ENCODE measurements at places on chromosomes 16 and 17.

DNA sequence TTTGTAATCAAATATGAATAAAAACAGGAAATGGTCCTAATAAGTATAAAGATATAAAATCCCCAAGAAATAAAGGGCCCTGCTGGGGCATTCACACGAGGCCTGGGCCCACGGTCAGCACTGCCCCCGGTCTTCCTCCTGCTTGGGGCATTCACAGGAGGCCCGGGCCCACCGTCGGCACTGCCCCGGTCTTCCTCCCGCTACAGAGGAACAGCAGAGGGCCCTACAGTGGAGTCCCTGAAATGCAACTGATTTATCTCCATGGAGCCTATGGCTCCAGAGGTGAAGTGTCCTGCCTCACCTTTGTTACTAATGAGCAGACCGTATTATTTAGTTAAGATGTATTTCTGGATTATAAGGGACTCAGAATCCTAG is 46.5 kb downstream of the MAP1LC3B start:
- no peaks in the 10 kb centered on the region for H3K27me3 ChIP-seq
- no peak overlapping the region for H3K4me3 ChIP-seq
- H3K36me3 ChIP-seq, result no peaks in the 10 kb centered on the region
- H3K4me1 ChIP-seq, result no peaks in the 10 kb centered on the region

DNA sequence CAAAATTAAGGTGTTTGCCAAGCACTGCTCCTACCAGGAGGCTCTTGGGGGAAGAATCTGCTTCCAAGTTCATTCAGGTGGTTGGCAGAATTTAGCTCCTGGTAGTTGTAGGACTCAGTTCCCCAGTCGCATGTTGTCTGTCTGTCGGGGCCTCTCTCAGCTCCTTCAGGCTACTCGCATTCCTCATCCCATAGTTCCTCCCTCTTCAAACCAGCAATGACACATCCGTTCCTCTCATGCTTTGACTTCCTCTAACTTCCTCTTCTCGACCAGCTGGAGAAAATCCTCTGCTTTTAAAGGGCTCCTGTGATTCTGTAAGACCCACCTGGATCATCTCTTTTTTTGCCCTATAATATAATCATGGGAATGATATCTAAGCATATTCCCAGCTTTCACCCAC is 108.1 kb downstream of the PMP22 start:
- no peaks in the 10 kb centered on the region for H3K36me3 ChIP-seq
- 0 out of 2 replicates have a peak, but pooled peaks cover 3% of the 10 kb centered on the region for H3K4me1 ChIP-seq
- no peak overlapping the region for H3K4me3 ChIP-seq
- H3K27ac ChIP-seq, result no peak overlapping the region

DNA sequence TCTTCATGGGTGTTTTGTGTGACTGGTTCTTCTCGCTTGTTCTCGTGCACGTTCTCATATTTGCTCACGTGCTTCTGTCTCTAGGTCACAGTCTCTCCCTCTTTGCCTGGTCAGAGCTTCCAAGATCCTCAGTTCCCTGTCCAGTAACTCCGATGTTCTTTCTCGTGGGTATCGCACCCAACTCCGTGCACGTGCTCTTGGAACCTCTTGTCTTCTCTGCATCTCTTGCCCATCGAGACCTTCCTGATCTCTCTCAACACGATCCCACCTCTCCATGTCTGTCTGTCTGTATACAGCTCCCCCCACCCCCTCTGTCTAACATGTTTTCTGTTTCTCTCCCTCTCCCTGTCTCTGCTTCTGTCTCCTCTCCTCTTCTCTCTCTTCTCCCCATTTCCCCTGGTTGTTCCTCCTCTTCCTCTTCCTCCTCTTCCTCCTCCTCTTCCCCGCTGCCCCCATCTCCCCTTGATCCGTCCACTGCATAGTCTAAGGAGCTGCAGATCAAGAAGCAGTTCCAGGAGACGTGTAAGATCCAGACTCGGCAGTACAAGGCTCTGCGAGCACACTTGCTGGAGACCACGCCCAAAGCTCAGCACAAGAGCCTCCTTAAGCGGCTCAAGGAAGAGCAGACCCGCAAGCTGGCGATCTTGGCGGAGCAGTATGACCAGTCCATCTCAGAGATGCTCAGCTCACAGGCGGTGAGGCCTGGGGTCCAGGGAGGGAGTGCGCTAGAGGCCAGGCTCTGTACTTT is 6.1 kb downstream of the HIRIP3 start:
- H3K4me3 ChIP-seq, result no peak overlapping the region
- peaks cover 10% of the 10 kb centered on the region for H3K36me3 ChIP-seq
- DNase-seq, result no peak
- no peaks in the 10 kb centered on the region for H3K4me1 ChIP-seq
- H3K27me3 ChIP-seq, result no peaks in the 10 kb centered on the region

GRCh38 chr17:70072546-70073309 is 2.3 kb upstream of the KCNJ16 start:
- no peak for DNase-seq
- H3K27me3 ChIP-seq, result no peaks in the 10 kb centered on the region
- H3K36me3 ChIP-seq, result no peaks in the 10 kb centered on the region
- no peak overlapping the region for H3K4me3 ChIP-seq
- no peak overlapping the region for H3K27ac ChIP-seq

DNA sequence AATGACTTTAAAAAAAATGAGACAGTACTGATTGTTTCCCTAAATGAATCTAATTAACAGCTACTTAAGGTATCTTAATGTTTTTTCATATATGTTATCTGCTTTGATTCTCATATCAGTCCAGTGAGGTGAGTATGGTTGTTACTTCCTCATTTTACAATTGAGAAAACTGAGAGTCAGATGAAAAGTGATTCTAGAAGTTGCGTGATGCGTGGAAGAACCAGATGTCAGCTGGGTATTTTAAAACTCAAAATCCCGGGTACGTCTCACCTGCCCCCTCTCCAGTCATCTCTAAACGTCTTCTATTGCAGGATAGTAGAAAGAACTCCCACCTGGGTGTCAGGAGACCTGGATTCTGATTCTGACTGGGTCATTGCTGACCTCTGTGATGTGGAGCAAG is 89.2 kb downstream of the MAP2K6 start:
- no peak overlapping the region for H3K4me3 ChIP-seq
- H3K36me3 ChIP-seq, result no peaks in the 10 kb centered on the region
- H3K27me3 ChIP-seq, result no peaks in the 10 kb centered on the region
- no peak for DNase-seq

DNA sequence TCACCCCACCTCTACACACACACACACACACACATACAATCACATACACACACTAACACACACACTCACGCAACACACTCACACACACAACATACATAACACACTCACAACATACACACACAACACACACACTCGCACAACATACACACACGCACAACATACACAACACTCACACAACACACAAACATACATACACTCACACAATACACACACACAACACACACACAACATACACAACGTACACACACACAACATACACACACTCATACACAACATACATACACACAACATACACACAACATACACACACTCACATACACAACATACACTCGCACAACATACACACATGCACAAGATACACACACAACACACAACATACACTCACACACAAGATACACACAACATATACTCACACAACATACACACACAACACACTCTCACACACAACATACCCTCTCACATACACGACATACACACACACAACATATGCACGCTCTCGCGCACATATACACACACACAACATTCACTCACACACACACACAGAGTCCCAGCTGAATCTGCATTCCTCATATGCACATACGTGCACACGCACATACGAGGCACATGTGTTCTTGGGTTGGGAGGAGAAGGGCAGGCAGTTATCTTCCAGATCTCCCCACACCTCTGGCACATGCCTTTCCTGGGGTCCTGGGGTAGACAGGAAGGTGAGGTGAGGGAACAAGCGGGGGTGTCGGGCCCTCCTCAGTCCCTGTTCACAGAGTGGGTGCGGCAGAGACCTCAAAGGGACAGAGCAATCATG is 1.1 kb downstream of the ASGR2 start:
- DNase-seq, result no peak
- H3K27ac ChIP-seq, result no peak overlapping the region
- no peaks in the 10 kb centered on the region for H3K4me1 ChIP-seq
- no peaks in the 10 kb centered on the region for H3K27me3 ChIP-seq
- no peak overlapping the region for H3K4me3 ChIP-seq

GRCh38 chr17:5234645-5235576 is at the start of gene SCIMP:
SCIMP (minus strand) TSS chr17:5234860; CDS start chr17:5234755, 105 bp downstream.
- H3K4me1 ChIP-seq, result no peaks in the 10 kb centered on the region
- DNase-seq, result no peak

Data from GM23338 (cell line).